ENCODE measurements at places on chromosomes 16 and 17.

- DNase-seq: no peak
Observed at GRCh38 chr16:68368301-68368888, 57.6 kb downstream of the PRMT7 start.

DNA sequence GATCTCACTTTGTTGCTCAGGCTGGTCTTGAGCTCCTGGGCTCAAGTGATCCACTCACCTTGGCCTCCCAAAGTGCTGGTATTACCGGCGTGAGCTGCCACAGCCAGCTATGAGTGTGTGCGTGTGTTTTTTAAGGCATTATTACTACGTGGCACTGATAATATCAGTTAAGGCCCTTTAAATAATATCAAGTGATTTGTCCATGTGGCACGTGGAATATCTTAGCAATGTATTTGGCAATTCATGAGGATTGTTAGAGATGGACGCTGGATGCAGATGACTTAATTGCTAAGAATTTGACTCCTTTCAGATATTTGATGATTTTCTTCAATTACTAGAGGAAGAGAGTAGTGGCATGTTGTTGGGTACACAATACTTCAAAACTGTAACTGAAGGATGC lies 25.5 kb upstream of the PMP22 start:
- DNase-seq: no peak

DNA sequence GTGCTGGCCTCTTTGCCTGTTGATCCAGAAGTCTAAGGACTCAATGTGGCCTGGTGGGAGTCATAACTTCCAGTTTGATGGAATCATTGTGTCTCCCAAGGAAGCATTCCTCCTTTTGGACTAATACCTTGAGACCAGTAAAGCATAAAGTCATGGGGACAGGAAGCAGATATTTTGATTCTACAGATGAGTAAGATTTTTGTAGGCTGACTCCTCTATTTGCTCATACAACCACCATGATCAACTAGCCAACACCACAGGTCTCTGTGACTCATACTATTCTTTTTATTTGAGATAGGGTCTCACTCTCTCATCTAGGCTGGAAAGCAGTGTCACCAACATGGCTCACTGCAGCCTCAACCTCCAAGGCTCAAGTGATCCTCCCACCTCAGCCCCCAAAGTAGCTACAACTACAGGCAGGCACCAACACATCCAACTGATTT lies 6.2 kb downstream of the MT2A start:
- peak; percentile 67 for DNase-seq

DNA sequence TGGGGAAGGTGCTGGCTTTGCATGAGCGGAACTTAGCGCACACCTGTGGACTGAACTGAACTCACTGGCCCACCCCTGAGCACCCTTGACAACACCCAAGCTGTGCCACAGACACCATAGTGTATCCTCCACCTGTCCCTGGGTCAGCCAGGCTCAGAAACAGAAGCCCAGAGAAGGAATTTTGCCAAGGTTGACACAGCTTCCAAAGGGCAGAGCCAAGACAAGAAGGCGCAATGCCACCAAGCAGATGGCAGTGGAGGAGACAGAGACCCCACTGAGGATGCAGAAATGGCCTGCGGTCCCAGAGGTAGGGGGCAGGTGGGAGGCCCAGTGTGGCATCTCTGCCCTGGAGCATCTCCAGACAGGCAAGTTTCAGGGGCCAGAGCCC lies 169.0 kb downstream of the ENGASE start:
- no peak for DNase-seq

- DNase-seq: peak; percentile 73
Observed at GRCh38 chr17:61139219-61139618, 260.4 kb upstream of the TBX2 start.

- DNase-seq: no peak
Observed at GRCh38 chr17:27741971-27742575, 58.3 kb downstream of the NOS2 start.

- no peak for DNase-seq
Observed at GRCh38 chr17:50430821-50431618, 5.0 kb downstream of the ACSF2 start.

DNA sequence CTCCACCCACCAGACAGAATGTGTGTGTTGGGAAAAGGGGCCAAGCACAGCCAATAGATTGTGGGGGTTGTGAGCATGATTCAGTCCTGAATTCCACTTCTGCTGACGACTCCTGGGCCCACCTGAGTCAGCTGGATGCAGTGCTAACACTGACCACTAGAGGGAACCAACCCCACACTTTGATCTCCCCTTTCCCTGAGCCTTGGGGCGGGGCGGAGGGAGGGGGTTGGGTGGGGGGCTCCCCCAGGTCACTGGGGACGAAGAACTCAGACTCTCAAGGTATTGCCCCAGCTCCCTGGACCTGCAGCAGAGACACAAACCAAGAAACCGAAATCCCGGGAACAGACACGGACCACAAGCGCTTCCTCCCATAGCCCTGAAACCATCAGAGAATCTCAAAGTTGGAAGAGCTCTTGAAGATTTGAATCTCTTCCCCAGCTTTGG lies 621 bp upstream of the CSHL1 start:
- DNase-seq: no peak

DNA sequence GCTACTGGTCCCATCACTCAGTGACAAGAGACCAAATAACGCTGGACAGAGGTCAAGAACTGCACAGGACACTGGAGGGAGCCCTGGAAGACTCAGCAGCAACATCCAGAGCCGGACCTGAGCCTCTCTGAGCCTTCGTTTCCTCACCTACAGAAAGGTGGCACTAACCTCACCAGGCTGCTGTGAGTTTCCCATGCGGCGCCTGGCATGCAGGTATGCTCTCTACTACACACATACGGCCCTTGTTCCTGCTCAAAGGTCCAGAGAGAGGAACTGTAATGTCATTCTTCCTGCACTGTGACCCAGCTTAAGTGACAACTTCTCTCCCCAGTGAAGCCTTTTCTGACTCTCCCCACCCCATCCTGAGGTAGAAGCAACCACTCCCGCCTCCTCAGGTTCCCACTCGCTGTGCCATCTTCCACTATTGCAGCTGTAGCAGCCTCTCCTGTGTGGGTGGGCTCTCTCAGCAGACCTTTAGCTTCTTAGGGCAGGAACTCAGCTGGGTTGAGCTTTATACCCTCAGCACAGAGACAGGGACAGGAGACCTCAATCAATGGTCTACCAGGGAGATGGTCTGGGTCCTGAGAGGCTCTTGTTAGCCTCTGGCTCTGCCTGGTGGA lies 43.9 kb upstream of the SREBF1 start:
- DNase-seq: no peak

GRCh38 chr16:53804467-53804866 lies 100.5 kb downstream of the FTO start:
- DNase-seq: no peak

- DNase-seq: peak; percentile 74
Observed at GRCh38 chr17:50114849-50115357, 15.1 kb downstream of the SAMD14 start.

- no peak for DNase-seq
Observed at GRCh38 chr16:58449768-58450167, 50.2 kb upstream of the NDRG4 start.

DNA sequence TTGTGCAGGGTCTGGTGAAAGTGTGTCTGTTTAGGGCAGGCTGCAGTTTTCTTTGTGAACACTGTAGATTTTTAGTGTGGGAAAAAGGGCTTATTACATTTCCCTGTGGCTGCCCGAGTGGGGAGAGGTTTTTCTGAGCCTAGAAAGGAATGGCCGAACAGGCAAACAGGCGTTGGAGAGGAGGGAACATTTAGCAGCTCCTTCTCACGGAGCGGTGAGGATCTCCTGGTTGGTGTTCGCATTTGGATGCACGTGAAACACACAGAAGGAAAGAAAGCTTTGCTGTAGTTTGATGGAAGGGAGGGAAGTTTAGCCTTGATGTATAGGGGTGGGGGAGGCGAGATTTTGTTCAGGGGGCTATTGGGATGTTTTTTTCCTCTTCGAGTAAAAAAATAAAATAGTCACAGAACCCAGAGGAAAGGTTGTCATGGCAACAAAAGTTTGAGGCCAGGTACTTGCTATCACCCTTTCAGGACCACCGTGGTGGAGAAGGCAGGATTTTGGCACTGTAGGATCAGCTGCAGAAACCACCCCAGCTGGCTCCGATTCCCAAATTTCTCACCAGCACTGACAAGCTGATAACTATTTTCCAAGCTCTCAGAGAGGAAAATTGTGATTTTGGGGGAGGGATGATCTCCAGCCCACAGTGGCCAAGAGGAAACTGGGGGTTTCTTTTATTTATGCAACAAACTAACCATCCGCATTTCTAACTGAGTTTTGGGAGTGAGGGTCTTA lies 3.5 kb downstream of the GSG1L start:
- DNase-seq: no peak

GRCh38 chr17:50183421-50183994 lies 17.7 kb downstream of the SGCA start:
- peak; percentile 63 for DNase-seq

Measured in fibroblast of mammary gland (primary cell).